ENCODE measurements at places on chromosomes 12 and 14.

- DNase-seq = no peak
- H3K27me3 ChIP-seq = no peaks in the 10 kb centered on the region
- no peak overlapping the region for H3K4me3 ChIP-seq
- H3K4me1 ChIP-seq = peaks cover 6% of the 10 kb centered on the region
- H3K27ac ChIP-seq = no peak overlapping the region
- H3K36me3 ChIP-seq = no peaks in the 10 kb centered on the region
These were observed 21.8 kb downstream of the VDR start for GRCh38 chr12:47882781-47883546.

- H3K36me3 ChIP-seq = no peaks in the 10 kb centered on the region
- no peak overlapping the region for H3K4me3 ChIP-seq
- H3K4me1 ChIP-seq = no peaks in the 10 kb centered on the region
- H3K27me3 ChIP-seq = no peaks in the 10 kb centered on the region
- DNase-seq = no peak
These were observed 34.2 kb upstream of the PLBD1 start for GRCh38 chr12:14601692-14602478.

DNA sequence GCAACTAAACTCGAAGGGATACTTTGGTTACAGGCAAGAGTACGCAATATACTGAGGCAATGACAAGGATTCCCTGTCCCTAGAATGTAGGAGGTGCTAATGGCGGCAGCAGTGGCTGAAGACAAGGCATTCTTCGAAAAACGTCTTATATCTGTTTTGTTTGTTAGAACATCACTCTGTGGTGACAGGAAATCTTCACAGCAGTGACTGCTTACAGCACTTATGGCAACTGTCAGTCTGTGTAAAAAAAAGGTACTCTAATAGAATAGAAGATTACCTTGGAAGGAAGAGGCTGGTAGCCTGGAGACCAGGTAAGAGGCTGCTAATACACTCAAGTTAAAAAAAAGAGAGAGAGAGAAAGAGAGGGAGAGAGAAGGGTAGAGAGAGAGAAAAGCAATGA lies 131.7 kb downstream of the ST8SIA1 start:
- no peaks in the 10 kb centered on the region for H3K27me3 ChIP-seq
- H3K4me3 ChIP-seq = no peak overlapping the region
- H3K27ac ChIP-seq = no peak overlapping the region

- no peaks in the 10 kb centered on the region for H3K27me3 ChIP-seq
- H3K4me1 ChIP-seq = no peaks in the 10 kb centered on the region
- no peak for DNase-seq
- no peak overlapping the region for H3K27ac ChIP-seq
- no peaks in the 10 kb centered on the region for H3K36me3 ChIP-seq
- no peak overlapping the region for H3K4me3 ChIP-seq
These were observed 620 bp downstream of the TMTC1 start for GRCh38 chr12:29782871-29783772.

- H3K27ac ChIP-seq = peak overlapping the region; percentile 77
- H3K4me3 ChIP-seq = peak overlapping the region; percentile 66
- H3K4me1 ChIP-seq = peaks cover 14% of the 10 kb centered on the region
- H3K36me3 ChIP-seq = 0 out of 3 replicates have a peak, but pooled peaks cover 4% of the 10 kb centered on the region
These were observed 568 bp downstream of the PPM1A start for GRCh38 chr14:60249321-60250256.

DNA sequence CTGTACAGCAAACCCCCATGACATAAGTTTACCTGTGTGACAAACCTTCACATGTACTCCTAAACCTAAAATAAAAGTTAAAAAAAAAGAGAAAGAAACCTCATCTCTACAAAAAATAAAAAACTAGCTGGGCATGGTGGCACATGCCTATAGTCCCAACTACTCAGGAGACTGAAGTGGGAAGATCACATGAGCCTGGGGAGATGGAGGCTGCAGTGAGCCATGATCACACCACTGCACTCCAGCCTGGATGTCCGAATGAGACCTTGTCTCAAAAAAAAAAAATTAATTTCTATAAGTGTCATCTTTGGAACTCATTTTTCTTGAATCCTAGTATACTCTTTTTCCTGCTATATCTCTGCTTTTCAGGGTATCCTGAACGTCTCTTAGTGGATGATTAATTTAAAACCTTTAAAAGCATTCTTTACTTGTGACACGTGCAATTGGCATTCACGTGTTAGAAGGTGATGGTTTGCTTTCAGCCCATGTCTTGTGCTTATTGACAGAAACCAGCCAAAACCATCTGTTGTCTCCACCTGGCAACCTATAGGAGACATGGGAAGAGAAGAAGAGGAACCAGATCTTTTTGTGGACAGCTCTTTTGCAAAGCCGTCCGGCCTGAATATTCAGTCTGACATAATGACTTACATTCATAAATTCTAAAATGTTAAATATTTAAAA lies 30.6 kb upstream of the PPFIBP1 start:
- no peak overlapping the region for H3K27ac ChIP-seq
- H3K27me3 ChIP-seq = no peaks in the 10 kb centered on the region
- DNase-seq = no peak
- H3K36me3 ChIP-seq = no peaks in the 10 kb centered on the region
- H3K4me3 ChIP-seq = no peak overlapping the region

DNA sequence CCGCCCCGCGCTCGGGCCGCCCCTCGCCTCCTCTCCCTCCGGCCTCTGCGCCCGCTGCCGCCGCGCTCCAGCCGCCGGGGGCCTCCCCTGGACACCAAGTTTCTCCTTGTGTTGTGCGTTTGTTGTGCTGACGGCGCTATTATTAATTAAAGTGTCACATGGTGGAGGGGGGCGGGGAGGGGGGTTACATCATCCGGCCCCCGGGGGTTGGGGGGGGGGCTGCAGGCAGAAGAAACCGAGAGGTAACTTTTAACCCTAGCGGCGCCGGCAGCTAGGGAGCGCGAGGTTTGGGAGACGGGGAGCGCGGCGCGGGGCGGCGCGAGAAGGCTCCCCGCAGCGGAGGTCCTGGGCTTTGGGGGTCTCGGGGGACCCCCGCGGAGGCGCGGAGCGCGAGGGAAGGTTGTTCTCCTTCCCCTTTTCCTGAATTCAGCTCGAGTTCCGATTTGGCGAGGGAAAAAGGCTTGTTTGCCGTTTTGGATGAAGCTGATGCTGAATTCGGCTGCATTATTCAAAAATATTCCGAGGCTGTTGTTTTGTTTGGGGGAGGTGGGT lies at the start of gene HRK:
HRK (minus strand) TSS at position 117 of the 552 bp plus-strand sequence. CDS start 134 bp downstream, outside the sequence.
- H3K27ac ChIP-seq = no peak within 1 kb of the TSS
- no peaks in the 10 kb centered on the region for H3K36me3 ChIP-seq
- H3K27me3 ChIP-seq = peaks cover 67% of the 10 kb centered on the region
- peaks cover 29% of the 10 kb centered on the region for H3K4me1 ChIP-seq
- no peak for DNase-seq
- peak within 1 kb of the TSS; percentile 26 for H3K4me3 ChIP-seq

DNA sequence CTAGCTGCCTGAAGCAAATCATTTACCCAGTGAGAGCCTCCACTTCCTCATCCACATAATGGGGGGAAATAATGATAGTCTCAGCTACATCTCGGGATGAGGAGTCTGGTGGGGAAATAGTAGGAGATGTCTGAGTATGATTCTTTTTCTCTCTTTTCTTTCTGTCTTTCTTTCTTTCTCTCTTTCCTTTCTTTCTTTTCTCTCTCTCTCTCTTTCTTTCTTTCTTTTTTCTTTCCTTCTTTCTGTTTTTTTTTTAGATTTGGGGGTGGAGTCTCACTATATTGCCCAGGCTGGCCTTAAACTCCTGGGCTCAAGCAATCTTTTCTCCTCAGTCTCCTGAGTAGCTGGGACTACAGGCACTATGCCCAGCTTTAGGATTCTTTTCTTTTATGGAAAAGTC lies 12.8 kb downstream of the HOXC4 start:
- no peak for DNase-seq
- H3K4me3 ChIP-seq = no peak overlapping the region
- peaks cover 8% of the 10 kb centered on the region for H3K27me3 ChIP-seq
- H3K36me3 ChIP-seq = no peaks in the 10 kb centered on the region
- H3K27ac ChIP-seq = no peak overlapping the region

DNA sequence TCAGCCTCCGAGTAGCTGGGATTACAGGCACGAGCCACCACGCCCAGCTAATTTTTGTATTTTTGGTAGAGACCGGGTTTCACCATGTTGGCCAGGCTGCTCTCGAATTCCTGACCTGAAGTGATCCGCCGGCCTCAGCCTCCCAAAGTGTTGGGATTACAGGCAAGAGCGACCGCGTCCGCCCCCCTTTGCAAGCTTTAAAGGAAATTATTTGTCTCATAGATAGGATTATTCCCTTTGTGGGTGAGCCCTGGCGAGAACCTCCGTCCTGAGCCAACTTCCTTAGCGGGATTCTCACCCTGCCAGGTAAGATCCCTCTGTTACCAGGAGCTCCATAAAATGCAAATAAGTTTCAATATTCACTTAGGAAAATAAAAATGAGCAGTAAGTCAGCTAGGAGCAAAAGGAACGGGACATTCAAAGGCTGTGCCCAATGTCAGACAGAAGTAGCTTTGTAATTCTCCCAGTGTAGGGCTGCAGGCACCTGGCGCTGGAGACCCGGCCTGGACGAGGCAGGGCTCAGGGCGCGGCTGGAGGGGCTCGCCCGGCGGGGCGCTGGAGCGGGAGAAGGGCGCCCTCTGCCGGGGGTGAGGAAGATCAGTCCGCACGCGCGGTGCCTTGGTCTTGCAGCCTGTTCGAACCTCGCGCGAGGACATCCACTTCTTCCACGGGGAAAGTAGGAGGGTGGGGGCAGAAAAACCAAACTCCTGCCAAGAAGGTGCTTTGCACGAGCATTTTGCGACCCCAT lies 47.2 kb upstream of the PLXNC1 start:
- peak overlapping the region; percentile 41 for H3K4me3 ChIP-seq
- H3K4me1 ChIP-seq = peaks cover 14% of the 10 kb centered on the region
- peak; percentile 85 for DNase-seq
- no peaks in the 10 kb centered on the region for H3K27me3 ChIP-seq
- no peaks in the 10 kb centered on the region for H3K36me3 ChIP-seq
- H3K27ac ChIP-seq = no peak overlapping the region

DNA sequence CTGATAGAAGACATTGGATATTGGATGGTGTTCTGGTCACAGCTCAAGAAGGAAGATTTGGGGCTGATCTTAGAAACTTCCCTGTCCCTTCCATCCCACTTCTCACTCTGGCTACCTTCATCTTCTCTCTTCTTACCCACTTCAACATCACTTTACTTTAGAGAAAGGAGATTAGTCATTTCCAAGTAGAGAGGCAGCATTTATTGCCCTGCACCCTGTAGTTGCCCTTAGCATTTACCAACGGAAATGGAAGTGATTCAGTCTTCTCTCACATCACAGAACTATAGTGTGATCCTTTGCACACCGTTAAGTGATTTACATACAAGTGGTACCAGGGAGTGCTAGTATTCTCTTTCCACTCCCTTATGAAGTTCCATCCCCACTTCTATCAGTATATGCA lies 52.4 kb downstream of the PHLDA1 start:
- no peak overlapping the region for H3K27ac ChIP-seq
- H3K27me3 ChIP-seq = peaks cover 4% of the 10 kb centered on the region
- H3K4me1 ChIP-seq = no peaks in the 10 kb centered on the region
- no peak overlapping the region for H3K4me3 ChIP-seq
- DNase-seq = no peak

- H3K36me3 ChIP-seq = no peaks in the 10 kb centered on the region
- H3K4me1 ChIP-seq = peaks cover 2% of the 10 kb centered on the region
- no peak overlapping the region for H3K4me3 ChIP-seq
- no peak overlapping the region for H3K27ac ChIP-seq
- no peak for DNase-seq
These were observed 25.1 kb upstream of the WNK1 start for GRCh38 chr12:727321-727720.

DNA sequence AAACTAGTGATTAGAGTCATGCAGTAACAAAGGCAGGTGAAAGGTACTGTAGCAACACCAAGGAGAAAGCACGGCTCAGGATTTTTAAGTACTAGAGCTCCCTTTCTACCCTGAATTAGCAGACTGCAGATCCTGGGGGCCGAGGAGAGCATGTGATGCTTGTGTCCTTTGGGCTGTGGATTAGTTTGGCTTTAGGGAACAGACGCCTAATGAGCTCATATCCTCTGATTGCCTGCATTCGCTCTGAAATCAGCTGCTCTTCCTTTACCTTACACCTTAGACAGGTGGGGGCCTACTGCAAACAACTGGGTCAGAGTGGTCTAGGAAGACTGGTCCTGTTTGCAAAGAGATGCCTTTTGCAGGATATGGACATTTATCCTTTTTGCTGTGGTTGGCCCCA lies 2.2 kb downstream of the PIP4K2C start:
- peaks cover 22% of the 10 kb centered on the region for H3K4me1 ChIP-seq
- no peaks in the 10 kb centered on the region for H3K27me3 ChIP-seq
- DNase-seq = no peak
- H3K27ac ChIP-seq = no peak overlapping the region

DNA sequence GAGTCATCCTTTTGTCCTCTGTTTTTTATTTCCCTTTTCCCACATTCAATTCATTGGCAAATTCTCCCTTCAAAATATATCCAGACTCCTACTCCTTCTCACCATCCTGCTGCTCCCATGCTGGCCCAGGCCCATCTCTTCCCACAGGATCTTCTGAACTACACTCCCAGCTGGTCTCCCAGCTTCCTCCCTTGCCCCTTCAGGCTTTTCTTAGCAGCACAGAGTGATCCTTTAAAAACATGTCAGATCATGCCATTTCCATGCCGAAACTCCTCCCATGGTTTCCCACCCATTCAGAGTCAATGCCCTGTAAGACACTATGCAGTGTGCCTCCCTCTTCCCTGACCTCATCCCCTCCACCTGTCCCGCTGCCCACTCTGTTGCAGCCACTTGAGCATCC lies 2.4 kb upstream of the KRT84 start:
- H3K27ac ChIP-seq = no peak overlapping the region
- no peaks in the 10 kb centered on the region for H3K27me3 ChIP-seq
- no peak overlapping the region for H3K4me3 ChIP-seq
- DNase-seq = no peak
- H3K36me3 ChIP-seq = no peaks in the 10 kb centered on the region

DNA sequence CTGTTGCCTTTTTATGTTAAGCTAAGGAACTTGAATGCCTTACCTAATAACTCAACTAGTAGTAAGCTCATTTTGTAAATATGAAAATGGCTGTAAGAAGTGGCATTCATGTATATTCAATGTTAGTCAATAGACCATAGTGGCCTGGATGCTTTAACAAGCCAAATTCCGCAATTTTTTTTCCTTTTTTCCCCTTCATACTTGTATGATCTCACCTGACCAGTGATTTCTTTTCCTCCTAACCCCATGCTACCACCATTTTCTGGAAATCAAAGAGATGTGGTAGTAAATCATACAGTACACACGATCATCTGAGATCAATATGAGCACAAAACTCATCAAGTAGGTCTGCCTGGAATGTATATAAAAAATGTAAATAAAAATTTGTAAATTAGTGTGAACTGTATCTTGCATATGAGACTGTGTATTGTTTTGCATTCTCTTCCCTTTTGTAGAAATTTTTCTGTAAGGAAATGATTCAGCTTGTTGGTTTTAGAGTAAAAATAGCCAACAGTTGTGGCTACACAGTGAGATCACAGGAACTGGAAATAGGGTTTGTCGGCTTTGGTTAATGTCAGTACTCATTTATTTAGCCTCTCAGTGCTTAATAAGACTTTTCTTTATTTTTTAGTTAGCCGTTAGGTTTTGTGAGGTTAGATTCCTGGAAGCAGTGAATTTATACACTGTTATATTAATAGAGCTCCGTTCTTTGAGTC lies 62.5 kb downstream of the ETNK1 start:
- no peak for DNase-seq
- H3K27me3 ChIP-seq = no peaks in the 10 kb centered on the region
- no peaks in the 10 kb centered on the region for H3K4me1 ChIP-seq
- no peak overlapping the region for H3K4me3 ChIP-seq
- H3K27ac ChIP-seq = no peak overlapping the region
- peaks cover 37% of the 10 kb centered on the region for H3K36me3 ChIP-seq

All from K562 (cell line).